Bladder microvascular endothelial cell (primary cell): ENCODE measurements at places on chromosomes 2 and 18. TPM values are rescaled to one million over a fixed set of nuclear protein-coding genes. Genes with fewer than 3 reads are reported as not detected.

SYT4 gene
- total RNA-seq = not detected in 2 replicates

LDLRAD4 gene
- 5.8 and 24.7 TPM in 2 replicates for total RNA-seq

UGT1A6 gene
- total RNA-seq = not detected in 2 replicates

CIB4 gene
- total RNA-seq = not detected in 2 replicates

TGFA gene
- 0.32 and 52.2 TPM in 2 replicates for total RNA-seq

SERPINB12 gene
- total RNA-seq = not detected in 2 replicates

AGXT gene
- total RNA-seq = under 0.01 TPM in 1 of 2 replicates, not detected in the other

MYO3B gene
- not detected in 2 replicates for total RNA-seq

PLGLB1 gene
- total RNA-seq = 0.16 and 5.9 TPM in 2 replicates

PTPRM gene
- total RNA-seq = 75.0 and 118 TPM in 2 replicates

GALNT3 gene
- 0.49 TPM in 1 of 2 replicates, not detected in the other for total RNA-seq

CCDC138 gene
- 5.2 and 6.6 TPM in 2 replicates for total RNA-seq

KCTD18 gene
- 7.0 and 9.6 TPM in 2 replicates for total RNA-seq

COL4A3 gene
- total RNA-seq = not detected in 2 replicates

SPATA3 gene
- not detected in 2 replicates for total RNA-seq

IAH1 gene
- total RNA-seq = 29.1 and 35.8 TPM in 2 replicates

VIL1 gene
- total RNA-seq = 0.06 TPM in 1 of 2 replicates, not detected in the other

CNDP1 gene
- not detected in 2 replicates for total RNA-seq

RAD51AP2 gene
- total RNA-seq = not detected in 2 replicates

CLIP4 gene
- total RNA-seq = 13.4 and 26.7 TPM in 2 replicates

HOXD12 gene
- not detected in 2 replicates for total RNA-seq

FHOD3 gene
- 0.06 and 0.16 TPM in 2 replicates for total RNA-seq

BOK gene
- total RNA-seq = 34.8 and 102 TPM in 2 replicates

FRZB gene
- total RNA-seq = under 0.01 and 0.13 TPM in 2 replicates

SERPINB4 gene
- 0.65 TPM in 1 of 2 replicates, not detected in the other for total RNA-seq

IL36G gene
- total RNA-seq = not detected in 2 replicates

SEMA4C gene
- total RNA-seq = 7.3 and 20.6 TPM in 2 replicates

ABCG8 gene
- not detected in 2 replicates for total RNA-seq

DSC2 gene
- total RNA-seq = 0.13 and 0.49 TPM in 2 replicates

AKAIN1 gene
- total RNA-seq = not detected in 2 replicates

IL1RL1 gene
- 3.1 and 3.3 TPM in 2 replicates for total RNA-seq

C2orf92 gene
- total RNA-seq = 0.97 and 4.0 TPM in 2 replicates

EVX2 gene
- not detected in 2 replicates for total RNA-seq

DNAJC5G gene
- 0.16 and 4.4 TPM in 2 replicates for total RNA-seq

GPR75 gene
- total RNA-seq = 0.65 and 3.5 TPM in 2 replicates

DHRS9 gene
- total RNA-seq = 0.13 TPM in 1 of 2 replicates, not detected in the other

MALL gene
- 23.1 and 47.9 TPM in 2 replicates for total RNA-seq

ADRA2B gene
- 0.06 TPM in 1 of 2 replicates, not detected in the other for total RNA-seq

CETN1 gene
- total RNA-seq = not detected in 2 replicates

ZAP70 gene
- total RNA-seq = under 0.01 and 0.16 TPM in 2 replicates

CYTIP gene
- not detected in 2 replicates for total RNA-seq

ANKRD30B gene
- not detected in 2 replicates for total RNA-seq

SLC30A3 gene
- total RNA-seq = 0.81 and 34.7 TPM in 2 replicates

CFAP65 gene
- not detected in 2 replicates for total RNA-seq

GDF7 gene
- total RNA-seq = 0.16 and 162 TPM in 2 replicates

TMEM17 gene
- total RNA-seq = 0.65 and 1.1 TPM in 2 replicates

SERPINB2 gene
- 0.13 and 0.16 TPM in 2 replicates for total RNA-seq

MSH2 gene
- total RNA-seq = 22.7 and 40.8 TPM in 2 replicates

MPP4 gene
- total RNA-seq = 4.2 and 4.7 TPM in 2 replicates

MLPH gene
- 0.19 and 0.81 TPM in 2 replicates for total RNA-seq
